ENCODE measurements at places on chromosomes 1 and 21.

GRCh38 chr1:64077281-64077940 is 126.0 kb upstream of the UBE2U start:
- DNase-seq, result no peak

GRCh38 chr1:93805027-93805610 is 73.9 kb downstream of the DNTTIP2 start:
- DNase-seq, result no peak

DNA sequence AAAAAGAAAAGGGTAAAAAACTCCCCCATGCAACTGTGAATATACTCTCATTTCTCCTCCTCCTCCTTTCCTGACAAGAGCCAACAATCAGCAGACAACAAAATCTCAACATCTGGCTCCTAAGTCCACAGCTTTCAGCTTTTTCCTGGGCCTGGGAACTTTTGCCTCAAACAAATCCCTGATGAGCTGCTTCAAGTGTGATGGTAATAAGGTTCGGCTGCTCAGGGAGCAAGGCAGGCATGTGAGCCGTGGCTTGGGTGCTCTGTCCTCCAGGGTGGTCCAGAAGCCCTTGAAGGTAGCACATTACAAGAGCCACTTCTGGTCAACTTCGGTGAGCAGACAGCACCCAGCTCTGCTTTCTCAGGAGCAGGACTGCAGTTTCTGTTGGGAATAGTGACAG is 46.3 kb downstream of the ITPKB start:
- DNase-seq, result no peak

GRCh38 chr1:211816586-211816985 is 14.0 kb downstream of the LPGAT1 start:
- DNase-seq, result no peak

DNA sequence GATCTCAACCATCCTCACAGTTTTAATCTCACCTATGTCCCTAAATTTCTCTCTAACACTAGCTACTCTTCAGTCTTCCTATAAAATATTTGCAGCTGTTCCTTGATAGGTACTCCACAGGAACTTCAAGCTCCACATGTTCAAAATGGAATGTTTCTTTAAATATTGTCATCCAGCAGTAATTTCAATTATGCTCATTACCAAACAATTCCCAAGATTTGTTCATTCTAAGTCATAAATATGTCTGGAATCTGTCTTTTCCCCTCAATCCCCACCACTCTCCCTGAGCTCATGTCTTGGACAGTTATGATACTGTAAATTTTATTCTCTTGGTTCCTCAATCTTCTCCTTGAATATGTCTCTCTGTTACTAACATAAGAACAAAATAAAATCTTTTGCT is 214.4 kb downstream of the NRIP1 start:
- DNase-seq, result no peak

DNA sequence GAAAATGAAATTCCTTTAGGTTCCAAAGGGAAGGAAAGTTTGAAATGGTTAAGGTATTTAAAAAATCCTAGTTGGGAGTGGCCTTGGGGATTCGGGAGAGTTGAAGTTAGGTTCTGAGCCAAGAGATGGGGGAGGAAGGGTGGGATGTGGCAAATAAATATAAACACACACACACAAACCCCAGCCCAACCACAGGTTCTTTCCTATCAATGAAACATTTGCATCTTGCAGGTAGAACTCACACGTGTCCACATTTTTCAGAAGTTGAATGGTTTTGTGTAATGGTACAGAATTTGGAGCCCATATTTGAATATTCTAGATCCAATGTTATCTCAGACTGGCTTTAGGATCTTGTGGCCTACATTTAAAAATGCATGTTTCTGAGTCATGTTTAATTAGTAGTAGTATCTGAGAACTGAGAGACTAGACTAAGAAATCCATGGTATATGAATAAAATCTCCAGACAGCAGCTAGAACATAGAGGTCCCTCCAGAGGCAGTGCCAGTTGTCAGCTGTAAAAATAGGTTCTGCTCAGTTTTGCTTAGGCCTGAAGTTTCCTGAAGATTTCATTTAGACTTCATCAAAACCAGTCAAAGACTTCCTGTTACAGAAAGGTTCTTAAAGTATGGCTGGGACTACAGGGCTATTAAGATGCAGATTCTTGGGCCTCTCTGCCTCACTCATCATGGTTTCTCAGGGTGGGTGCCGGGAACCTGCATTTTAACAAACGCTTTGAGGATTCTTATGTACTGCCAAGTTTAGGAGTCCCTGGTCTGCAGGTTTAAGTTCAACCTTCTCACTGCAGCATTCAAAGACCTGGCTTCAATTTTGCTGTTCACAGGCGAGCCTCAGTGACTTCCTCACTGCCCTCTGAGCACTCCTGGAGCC is 21.3 kb downstream of the RUNX1 start:
- no peak for DNase-seq

- peak; percentile 91 for DNase-seq
Observed at GRCh38 chr1:29171089-29171488, 10.6 kb downstream of the SRSF4 start.

DNA sequence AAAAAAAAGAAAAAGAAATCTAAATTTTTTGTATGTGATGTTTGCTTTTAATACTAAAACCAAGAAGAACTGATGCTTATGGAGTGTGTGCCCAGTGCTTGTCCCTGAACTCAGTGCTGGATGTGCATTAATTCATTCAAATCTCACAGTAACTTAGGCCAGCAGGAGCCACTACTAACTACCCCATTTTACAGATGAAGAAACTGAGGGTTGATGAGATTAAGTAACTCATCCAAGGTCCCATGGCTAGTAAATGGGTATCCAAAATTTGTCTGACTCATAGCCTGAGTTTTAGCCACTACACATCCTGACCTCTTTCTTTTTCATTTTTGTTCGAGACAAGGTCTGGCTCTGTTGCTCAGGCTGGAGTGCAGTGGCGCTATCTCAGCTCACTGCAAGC is 127.9 kb downstream of the CCDC185 start:
- no peak for DNase-seq

DNA sequence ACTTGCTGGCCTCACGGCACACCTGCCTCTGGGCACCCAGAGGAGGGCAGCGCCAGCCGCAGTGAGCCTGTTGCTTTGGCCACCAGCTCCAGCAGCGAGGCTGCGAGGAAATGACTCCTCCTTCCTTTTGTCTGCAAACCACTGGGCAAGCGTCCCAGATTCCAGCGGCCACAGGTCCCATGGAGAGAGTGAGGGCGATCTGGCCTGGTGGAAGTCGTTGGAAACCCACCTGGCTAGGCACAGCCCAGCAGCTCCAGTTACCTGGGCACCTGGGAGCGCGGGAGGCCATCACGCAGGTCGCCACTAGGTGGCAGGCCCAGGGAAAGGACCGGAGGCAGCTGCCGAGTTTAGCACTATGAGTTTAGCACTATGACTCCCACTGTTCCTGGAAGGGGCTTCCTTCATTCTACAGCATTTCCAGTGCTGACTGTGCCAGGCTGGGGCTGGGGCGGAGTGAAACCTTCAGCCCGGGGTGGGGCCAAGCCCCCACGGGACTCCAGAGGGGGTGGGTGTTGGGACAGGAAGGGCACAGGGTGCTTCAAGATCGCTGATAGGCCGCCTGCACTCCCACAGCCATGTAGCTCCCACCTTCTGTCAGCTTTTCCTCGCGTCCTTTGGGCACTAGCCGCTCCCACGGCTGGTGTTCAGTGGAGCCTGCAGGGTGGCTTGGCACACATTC is 1.1 kb upstream of the ESPN start:
- no peak for DNase-seq

DNA sequence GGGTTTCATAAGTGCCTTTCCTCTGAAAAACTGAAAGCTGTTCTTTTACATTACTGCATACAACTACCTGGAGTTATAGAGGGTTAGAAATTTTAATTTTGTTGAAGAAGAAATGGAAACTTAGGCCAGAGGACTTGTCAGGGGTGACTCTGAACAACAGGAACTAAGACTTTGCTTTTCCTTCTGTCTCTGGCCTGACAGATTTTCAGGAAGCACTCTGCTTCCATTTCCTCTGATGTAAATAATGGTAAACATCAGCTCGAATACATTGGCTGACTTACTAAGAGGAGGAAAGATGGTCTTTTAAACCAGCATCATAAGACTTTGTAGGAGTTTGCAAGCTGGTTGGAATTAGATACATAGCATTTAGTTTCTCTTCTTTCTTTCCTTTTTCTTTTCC is 27.1 kb upstream of the PLEKHM2 start:
- no peak for DNase-seq

DNA sequence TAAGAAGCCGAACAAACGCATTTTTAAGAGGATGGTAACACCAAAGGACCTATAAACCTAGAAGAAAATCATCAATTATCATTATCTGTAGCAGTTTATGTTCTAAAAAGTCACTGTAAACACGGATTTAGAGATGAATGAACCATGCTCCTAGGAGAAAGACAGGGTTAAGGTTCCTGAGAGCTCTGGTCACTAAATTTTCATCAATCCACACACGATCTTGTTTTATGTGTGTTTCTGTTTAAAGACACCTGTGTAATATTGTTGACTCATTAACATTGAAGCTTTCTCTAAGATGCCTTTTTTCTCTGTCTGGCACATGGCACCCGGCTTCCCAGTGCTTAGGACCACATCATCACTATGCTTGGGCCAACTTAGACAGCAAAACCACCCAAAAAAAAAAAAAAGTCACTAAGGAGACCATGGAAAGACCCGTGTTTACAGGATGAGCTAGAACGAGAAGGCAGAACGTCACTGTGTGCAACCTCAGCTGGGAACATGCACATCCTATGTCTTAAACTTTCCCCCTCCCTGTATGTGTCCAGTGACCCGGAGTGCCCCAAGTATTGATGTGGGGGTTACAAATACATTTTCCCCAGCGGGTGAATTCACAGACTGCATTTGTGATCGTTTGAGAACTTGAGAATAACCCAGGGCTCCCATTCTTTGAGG is 55.8 kb upstream of the PDE9A start:
- DNase-seq, result no peak

DNA sequence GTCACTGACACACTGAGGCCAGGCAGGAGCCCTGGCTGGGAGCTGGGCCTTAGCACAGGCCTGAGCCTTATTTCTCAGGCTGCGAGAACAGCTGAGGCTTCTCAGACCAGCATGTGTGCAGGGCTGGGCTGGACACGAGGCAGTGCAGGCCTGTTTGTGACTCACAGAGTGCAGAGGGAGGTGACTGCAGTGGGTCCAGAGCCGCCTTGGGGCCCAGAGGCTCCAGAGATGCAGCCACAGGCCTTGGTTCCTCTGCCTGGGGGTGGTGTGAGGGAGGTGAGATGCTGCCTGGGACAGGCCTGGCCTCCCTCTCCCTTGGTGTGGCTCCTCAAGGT is 61.2 kb upstream of the ETV3 start:
- no peak for DNase-seq

GRCh38 chr1:34686531-34686930 is 68.3 kb upstream of the GJB5 start:
- DNase-seq, result no peak

GRCh38 chr21:28538987-28539622 is 453.6 kb downstream of the LTN1 start:
- no peak for DNase-seq

DNA sequence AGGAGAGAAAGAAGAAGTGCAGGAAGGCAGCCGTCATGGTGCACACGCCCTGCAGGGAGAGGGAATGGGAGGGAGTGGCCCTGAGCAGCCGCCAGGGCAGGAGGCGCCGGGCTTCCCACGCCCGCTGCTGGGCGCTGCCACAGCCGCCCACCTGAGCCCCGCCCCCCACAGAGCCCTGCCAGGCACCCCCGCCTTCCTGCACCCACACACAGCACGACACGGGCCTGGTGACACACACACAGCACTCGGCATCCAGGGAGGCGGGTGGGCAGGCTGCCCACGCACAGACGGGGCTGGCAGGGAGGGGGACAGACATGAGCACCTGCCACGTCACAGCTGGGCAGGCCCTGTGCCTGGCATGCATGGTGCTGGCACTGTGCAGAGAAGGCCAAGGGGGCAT is 27.5 kb downstream of the ADGRB2 start:
- no peak for DNase-seq

DNA sequence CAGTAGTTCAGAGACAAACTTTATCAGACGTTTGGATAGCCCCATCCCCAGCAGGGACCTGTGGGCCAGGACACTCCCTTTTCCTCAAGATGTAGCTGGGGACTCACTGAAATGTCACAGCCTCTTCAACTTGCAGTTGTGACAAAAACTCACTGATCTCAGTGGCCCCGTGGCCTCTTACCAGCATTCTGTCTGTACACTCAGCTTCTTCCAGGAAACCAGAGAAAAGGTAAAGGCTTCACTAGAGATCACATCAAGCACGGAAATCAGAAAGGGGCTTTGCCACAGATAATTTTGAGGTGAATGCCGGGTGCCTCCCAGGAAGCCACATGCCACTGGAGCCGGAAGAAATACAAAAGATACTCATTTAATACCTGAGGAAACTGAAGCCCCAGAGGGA is 122.2 kb downstream of the CCDC185 start:
- no peak for DNase-seq

GRCh38 chr1:192809307-192810252 is 741 bp downstream of the RGS2 start:
- DNase-seq, result no peak

- DNase-seq, result no peak
Observed at GRCh38 chr1:101965341-101965740, 31.4 kb downstream of the OLFM3 start.

DNA sequence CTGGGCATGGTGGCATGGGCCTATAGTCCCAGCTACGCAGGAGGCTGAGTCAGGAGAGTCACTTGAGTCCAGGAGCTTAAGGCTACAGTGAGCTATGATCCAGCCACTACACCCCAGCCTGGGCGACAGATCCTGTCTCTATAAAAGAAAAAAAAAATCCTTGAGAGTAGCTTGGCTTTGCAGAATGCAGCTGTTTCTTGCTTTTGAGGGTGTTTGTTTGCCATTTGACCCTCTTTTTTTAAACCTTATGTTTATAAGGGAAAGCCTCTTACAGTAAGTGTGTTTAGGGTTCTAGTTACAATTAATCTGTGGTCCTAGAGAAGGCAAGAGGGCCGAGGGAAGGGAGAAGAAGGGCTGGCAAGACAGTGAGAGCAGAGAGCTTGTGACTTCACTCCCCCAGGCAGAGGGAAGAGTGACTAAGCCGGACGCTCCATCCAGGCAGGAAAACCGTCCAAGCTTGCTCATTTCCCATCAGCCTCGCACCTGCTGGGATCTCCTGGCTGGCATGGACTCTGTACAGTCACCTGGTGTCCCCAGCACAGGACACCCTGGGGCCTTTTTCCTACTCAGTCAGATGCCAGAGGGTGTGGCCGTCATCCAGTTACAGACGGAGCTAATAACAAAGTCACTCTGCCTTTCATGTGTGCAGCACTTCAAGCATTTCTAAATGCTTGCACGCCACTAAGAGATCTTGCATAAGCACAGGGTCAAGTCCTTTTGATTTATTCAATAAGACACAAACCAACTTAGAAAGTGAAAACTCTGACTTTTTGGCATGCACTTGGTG is 55.5 kb upstream of the PSEN2 start:
- peak; percentile 77 for DNase-seq

- DNase-seq, result no peak
Observed at GRCh38 chr1:166170075-166170474, 3.3 kb upstream of the FAM78B start.
